ENCODE measurements at places on chromosomes 3 and 15.

GRCh38 chr3:43366885-43367284 lies 80.5 kb downstream of the SNRK start:
- H3K27me3 ChIP-seq, result no peaks in the 10 kb centered on the region
- no peak overlapping the region for H3K4me3 ChIP-seq
- peaks cover 9% of the 10 kb centered on the region for H3K4me1 ChIP-seq
- DNase-seq, result no peak
- no peak overlapping the region for H3K27ac ChIP-seq
- no peaks in the 10 kb centered on the region for H3K36me3 ChIP-seq

DNA sequence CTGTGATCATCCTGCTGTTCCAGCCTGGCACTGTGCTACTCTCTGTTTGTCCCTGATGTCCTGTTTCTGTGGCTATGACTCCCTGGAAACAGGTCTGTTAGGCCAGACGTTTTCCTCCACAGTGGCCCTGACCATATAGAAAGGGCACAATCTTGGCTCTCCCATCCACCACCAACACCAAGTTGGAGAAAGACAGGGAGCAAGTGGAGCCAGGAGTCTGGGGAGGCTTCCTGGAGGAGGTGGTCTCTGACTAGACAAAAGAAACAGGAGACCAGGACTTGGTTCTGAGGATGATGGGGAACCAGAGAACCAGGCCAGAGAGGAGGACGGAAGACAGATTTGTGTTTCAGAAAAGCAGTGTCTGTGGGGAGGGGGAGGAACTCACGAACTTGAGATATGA lies 49.2 kb upstream of the SMAD6 start:
- no peaks in the 10 kb centered on the region for H3K36me3 ChIP-seq
- H3K4me3 ChIP-seq, result no peak overlapping the region
- no peak for DNase-seq
- no peaks in the 10 kb centered on the region for H3K27me3 ChIP-seq
- no peak overlapping the region for H3K27ac ChIP-seq
- H3K4me1 ChIP-seq, result peaks cover 3% of the 10 kb centered on the region

- H3K27ac ChIP-seq, result no peak overlapping the region
- H3K36me3 ChIP-seq, result no peaks in the 10 kb centered on the region
- DNase-seq, result no peak
Measured at GRCh38 chr3:126294211-126294808, 62.9 kb downstream of the KLF15 start.

DNA sequence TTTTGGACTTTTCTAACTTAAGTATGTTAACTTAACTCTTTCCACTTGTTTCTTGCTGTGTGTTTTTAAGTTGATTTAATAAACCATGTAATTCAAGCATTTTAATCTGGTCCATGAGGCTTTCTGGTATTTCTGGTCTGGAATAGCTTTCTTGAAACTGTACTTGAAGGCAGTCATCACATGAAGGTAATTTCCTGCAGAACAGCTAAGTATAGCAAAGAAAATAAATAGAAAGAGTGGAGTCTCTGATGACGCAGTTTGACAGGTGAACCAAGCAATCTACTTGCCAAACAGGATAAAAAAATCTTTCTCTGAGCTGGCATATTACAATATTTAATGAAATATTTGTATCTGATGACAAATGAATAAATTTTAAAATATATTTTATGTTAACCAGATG lies 74.9 kb downstream of the BTLA start:
- H3K36me3 ChIP-seq, result no peaks in the 10 kb centered on the region
- no peak overlapping the region for H3K27ac ChIP-seq
- no peaks in the 10 kb centered on the region for H3K4me1 ChIP-seq
- H3K27me3 ChIP-seq, result no peaks in the 10 kb centered on the region

DNA sequence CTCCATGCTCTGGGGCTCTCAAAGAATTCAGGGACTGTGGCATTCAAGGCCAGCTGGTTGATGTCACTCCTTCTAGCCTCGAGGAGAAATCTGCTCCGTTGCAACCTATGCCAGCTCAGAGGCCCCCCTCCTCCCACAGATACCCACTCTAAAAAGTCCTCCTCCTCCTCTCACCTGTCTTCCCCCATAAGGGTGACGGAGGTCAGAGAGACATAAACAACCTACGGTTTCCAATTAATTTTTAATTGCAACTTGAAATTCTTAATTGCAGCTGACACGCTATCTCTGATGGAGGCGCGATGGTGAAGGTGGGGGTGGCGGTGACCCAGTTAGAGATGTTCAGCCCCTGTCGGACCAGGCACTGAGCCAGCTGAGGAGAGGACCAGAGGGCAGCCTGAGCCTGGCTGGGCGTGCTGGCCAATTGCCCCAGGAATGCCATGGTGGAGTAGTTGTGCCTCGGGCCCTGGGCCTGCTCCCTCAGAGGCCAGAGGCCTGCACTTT lies 43.2 kb upstream of the INSYN1 start:
- H3K4me3 ChIP-seq, result no peak overlapping the region
- no peaks in the 10 kb centered on the region for H3K36me3 ChIP-seq
- no peak for DNase-seq
- no peak overlapping the region for H3K27ac ChIP-seq
- H3K4me1 ChIP-seq, result no peaks in the 10 kb centered on the region

- peaks cover 4% of the 10 kb centered on the region for H3K27me3 ChIP-seq
- DNase-seq, result no peak
- no peak overlapping the region for H3K4me3 ChIP-seq
- H3K4me1 ChIP-seq, result no peaks in the 10 kb centered on the region
- no peak overlapping the region for H3K27ac ChIP-seq
Measured at GRCh38 chr3:156368189-156368588, 186.7 kb downstream of the SSR3 start.

DNA sequence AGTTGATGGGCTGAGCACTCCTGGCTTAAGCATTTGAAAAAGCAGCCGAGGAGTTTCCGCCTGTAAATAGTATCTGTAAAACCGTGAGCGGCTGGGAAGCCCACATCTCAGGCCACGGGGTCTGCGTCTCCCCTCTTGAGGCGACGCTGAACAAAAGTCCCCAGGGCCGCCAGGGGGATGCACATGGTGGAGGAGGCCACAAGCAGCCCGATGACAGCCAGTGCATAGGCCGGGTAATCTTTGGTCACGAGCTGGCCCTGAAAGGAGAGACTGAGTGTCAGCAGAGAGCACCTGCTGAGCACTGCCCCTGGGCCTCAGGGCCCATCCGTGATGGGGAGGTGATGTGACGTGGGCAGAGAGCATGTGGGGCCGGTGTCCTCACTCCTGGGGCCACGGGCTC lies 37.5 kb downstream of the SLC6A20 start:
- DNase-seq, result no peak
- no peaks in the 10 kb centered on the region for H3K27me3 ChIP-seq
- no peak overlapping the region for H3K27ac ChIP-seq
- H3K4me3 ChIP-seq, result no peak overlapping the region
- no peaks in the 10 kb centered on the region for H3K36me3 ChIP-seq

- no peak overlapping the region for H3K4me3 ChIP-seq
- no peaks in the 10 kb centered on the region for H3K36me3 ChIP-seq
- no peaks in the 10 kb centered on the region for H3K27me3 ChIP-seq
- no peaks in the 10 kb centered on the region for H3K4me1 ChIP-seq
Measured at GRCh38 chr15:96702589-96702988, 372.1 kb downstream of the NR2F2 start.

GRCh38 chr3:57803647-57804081 lies 47.6 kb downstream of the SLMAP start:
- H3K27me3 ChIP-seq, result no peaks in the 10 kb centered on the region
- peak overlapping the region; percentile 21 for H3K27ac ChIP-seq
- peaks cover 6% of the 10 kb centered on the region for H3K4me1 ChIP-seq

- no peaks in the 10 kb centered on the region for H3K27me3 ChIP-seq
- H3K36me3 ChIP-seq, result no peaks in the 10 kb centered on the region
- DNase-seq, result no peak
- no peak overlapping the region for H3K27ac ChIP-seq
- no peaks in the 10 kb centered on the region for H3K4me1 ChIP-seq
Measured at GRCh38 chr3:177824190-177824786, 627.0 kb upstream of the TBL1XR1 start.

DNA sequence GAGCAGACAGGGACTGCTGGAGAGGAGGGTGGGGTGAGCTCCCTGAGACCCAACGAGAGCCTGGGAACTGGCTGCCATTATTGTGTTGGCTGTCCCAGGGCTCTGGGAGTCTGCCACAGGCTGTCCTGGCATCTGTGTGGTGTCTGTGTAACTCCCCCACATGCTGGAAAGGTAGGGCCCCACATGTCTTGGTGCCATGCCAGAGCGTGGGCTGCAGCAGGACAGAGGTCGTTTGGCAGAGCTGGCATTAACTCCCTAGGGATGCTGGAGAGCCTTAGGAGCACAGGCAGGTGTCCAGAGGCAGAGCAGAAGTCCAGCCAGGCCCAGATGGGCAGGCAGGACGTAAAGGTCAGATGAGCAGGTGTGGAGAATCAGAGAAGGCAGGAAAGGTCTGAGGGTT lies 9.7 kb downstream of the TIMP4 start:
- no peaks in the 10 kb centered on the region for H3K27me3 ChIP-seq
- H3K4me3 ChIP-seq, result no peak overlapping the region
- DNase-seq, result no peak
- no peaks in the 10 kb centered on the region for H3K36me3 ChIP-seq
- no peak overlapping the region for H3K27ac ChIP-seq

DNA sequence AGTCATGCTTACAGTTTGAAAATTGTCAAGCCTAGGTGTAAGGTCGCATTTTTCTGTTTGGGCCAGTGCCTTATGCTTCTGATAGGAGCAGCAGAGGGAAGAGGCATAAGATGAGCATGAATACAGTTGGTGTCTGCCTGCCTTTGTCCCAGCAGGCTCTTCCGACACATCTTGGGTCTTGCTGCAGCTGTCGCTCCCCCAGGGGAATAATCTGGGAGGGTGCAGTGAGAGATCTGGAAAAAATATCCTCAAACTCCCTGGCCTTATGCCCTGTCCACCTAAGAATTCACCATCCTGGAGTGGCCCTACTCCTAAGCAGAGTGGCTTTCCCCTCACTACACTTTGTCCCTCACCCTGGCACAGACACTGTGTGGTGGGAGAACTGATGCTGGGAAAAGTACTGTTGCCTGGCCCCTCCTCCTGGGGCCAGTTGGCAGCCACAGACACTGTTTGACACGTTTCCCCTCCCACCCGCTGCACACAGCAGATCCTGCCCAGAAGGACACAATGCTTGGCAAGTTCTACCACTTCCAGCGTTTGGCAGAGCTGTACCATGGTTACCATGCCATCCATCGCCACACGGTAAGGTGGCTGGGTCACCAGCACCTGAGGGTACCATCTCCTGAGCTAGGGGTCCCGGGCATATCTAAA lies 21.1 kb upstream of the RHO start:
- peaks cover 7% of the 10 kb centered on the region for H3K36me3 ChIP-seq
- no peaks in the 10 kb centered on the region for H3K27me3 ChIP-seq
- no peak for DNase-seq

DNA sequence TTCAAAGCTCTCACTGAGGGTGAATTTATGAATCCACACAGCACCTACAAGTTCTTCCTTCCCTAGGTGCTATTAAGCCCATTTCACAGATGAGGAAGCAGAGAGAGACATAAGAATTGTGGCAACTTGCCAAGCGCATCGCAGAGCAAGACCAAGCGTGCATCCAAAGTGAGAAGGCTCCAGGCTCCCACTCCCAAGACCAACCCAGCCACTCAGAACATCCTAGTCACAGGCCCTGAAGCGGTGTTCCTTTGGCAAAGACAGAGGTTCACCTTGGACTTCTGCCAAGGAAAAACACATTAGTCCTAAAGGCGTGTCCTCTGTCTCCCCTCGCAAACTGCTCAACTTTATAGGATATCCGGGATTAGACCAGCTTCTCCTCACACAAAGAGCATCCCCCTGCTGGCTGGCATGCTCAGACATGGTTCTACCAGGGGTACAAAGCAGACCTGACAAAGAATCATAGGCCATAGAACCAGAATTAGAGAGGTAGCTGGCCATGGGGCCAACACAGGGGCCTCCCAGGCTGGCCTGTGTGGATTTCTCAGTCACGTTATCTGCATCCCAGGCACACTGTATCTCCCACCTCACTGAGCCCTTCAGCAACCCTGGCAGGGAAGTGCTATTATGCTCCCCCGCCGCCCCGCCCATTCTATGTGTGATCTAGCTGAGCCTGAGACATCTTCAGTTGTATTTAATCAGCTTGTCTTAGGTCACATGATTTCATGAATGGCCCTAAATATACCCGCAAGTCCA lies 160.2 kb downstream of the FOXP1 start:
- H3K27ac ChIP-seq, result peak overlapping the region; percentile 49
- no peak overlapping the region for H3K4me3 ChIP-seq

DNA sequence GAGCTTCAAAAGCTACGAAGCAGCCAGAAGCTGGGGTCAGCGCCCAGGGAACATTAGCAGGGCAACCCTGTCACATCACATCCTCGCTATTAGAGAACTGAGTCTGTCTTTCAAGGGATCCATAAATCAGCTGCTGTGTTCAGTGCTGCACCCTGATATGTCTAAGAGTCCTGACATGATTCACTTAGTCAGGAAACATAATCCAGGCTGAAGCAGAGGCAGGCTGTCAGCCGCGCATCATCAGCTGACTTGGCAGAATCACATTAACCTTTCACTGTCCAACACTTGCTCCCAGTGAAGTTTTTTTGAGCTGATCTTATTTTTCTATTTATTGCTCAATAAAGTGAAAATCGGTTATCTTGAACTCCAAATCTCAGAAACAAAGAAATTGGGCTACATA lies 23.5 kb downstream of the MYH15 start:
- H3K27me3 ChIP-seq, result no peaks in the 10 kb centered on the region
- DNase-seq, result no peak
- H3K36me3 ChIP-seq, result no peaks in the 10 kb centered on the region

- peaks cover 39% of the 10 kb centered on the region for H3K4me1 ChIP-seq
- DNase-seq, result no peak
- H3K27me3 ChIP-seq, result peaks cover 68% of the 10 kb centered on the region
- H3K4me3 ChIP-seq, result no peak overlapping the region
- no peak overlapping the region for H3K27ac ChIP-seq
Measured at GRCh38 chr15:63045465-63045840, 2.9 kb downstream of the TPM1 start.

GRCh38 chr15:58528188-58528870 lies 96.5 kb downstream of the LIPC start:
- peaks cover 2% of the 10 kb centered on the region for H3K4me1 ChIP-seq
- H3K27me3 ChIP-seq, result no peaks in the 10 kb centered on the region
- no peak overlapping the region for H3K4me3 ChIP-seq
- no peak overlapping the region for H3K27ac ChIP-seq

DNA sequence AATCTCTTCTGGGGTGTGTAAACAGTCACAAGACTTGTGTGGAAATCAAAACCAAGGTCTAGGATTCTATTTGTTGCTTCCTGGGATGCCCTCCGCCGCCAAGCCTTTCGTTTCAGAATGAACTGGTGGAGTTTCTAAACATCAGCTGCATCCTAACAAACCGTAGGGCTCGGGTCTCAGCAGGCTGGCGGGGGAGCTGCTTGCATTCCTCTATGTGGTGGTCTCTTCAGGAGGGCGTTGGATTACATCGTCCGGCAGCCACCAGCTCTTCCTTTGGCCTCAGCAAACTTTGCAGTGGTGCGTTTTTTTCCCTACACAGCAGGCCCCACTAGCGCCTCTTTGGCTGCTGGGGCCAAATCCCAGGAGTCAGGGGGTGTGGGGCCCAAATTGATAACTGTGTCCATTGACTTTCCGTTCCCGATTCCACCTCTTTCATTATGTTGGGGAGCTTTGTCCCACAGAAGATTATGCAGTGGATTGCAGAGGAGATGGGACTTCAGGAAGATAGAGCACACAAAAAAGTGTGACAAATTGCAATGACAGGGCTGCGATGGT lies 390.0 kb upstream of the NR2F2 start:
- H3K4me3 ChIP-seq, result no peak overlapping the region
- H3K4me1 ChIP-seq, result no peaks in the 10 kb centered on the region
- no peak for DNase-seq

Measured in CD4-positive, alpha-beta T cell (primary cell).